Left colon (tissue), 2 donors: ENCODE measurements at places on chromosomes 1 and 21. TPM values are rescaled to one million over a fixed set of nuclear protein-coding genes. Genes with fewer than 3 reads are reported as not detected.

DNA sequence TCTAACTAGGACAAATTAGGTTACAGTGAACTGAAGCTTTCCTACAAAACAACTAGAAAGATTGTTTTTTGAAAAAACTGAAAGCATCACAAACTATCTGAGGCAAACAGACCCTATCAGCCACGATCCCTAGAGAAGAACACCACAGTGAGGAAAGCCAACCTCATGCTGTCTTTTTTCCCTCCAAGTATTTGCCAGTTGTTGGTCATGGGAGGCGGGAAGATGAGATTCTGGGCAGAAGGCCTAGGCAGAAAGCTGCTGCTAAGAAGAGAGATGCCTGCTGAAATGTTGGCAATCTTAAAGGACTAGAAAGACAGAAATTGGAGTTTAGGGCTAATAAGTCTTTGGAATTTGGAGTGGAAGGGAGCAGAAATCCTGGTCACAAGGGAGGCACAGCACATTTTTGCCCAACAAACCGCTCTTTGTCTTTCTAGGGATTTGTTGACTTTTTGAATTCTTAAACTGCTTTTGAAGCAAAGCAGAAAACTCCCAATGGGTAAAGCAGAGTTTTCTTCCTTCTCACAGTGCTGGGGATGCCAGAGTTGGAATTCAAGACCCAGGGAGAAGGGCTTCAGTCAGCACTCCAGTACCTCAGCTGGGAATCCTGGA, 83.9 kb downstream of the MT1HL1 start:
- DNase-seq, result no peak

DNA sequence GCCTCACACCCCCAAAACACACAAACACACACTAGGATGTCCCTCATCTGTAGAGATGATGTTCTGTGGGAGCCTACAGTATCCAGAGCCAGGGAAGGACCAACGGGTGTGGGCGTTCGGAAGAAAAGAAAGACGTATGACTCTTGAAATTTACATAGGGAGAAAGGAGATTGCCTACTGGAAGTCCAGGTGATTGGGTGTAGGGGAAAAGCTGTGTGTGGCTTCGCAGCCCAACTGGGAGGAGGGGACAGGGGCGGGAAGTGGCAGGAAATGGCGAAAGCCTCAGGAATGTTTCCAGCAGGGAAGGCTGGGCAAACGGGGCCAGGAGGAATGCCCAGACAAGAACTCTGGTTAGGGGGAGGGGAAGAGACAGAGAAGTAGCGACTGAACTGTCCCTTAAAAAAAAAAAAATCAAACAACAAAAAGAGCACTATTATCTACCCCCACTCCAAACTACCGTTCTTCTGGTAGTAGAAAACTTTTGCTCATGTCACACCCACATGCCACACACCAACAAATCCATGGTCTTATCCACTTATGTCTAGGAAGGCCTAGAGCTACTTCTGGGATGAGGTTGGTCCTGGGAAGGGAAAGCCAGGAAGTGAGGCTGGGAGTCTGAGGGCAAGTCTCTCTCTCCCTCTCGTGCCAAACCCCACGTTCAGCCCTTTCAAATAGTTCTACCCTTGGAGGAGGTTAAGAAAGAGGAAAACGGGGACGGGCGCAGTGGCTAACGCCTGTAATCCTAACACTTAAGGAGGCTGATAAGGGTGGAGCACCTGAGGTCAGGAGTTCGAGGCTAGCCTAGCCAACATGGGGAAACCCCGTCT, 1.8 kb upstream of the CKS1B start:
- peak; percentile 49 for DNase-seq

DNA sequence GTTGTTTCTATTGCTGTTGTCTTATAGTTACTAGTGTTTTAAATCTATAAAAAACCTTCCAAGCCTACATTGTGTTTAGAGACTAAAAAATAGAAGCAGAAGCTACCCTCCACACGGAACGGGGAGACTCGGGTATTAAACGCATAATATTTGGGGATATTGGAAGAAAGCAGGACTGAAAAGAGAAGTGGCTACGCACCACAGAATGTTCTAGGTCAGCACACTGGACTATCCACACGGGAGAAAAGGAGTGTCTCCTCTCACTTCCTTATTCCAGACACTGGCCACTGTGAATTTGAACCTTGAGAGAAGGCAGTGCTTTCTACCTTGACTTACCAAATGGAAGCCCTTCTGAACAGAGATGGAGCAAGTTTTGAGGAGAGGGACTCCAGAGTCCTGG, 1.0 kb upstream of the OR10J4 start:
- DNase-seq, result no peak

- peak; percentile 27 for DNase-seq
Measured at GRCh38 chr1:89566761-89567174, 42.1 kb downstream of the LRRC8B start.

DNA sequence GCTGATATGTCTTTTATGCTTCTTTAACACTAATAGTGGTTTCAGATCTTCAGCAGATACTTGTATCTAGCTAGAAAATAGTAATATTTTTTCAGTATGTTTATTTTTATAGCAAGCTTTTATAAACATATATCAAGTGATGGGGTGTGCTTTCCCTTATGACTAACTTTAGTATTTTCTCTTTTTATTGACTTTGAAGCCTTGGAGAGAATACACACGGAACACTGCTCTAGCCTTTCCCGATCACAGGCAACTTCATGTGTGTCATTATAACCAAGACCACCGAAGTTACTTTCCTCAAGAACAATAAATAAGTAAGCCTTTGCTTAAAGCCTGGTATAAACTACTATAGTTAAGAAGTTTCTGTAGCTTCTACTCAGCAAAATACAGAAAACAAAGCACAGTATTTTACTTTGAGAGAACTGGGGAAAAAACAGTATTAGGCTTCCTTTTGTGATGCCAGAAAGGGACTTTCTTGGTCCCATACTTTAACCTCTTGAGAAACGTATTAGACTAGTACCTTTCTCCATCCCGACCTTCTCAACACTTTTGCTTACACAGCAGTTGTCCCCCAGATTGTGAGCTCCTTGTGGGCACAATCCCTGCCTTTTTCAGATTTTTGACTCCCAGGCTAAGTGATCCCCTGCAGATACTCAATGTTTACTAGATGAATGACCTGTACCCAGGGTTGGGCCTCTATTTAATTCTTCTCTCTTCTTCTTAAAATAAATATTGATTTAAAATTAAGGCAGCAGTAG, 3.3 kb downstream of the ADSS2 start:
- DNase-seq, result no peak

DNA sequence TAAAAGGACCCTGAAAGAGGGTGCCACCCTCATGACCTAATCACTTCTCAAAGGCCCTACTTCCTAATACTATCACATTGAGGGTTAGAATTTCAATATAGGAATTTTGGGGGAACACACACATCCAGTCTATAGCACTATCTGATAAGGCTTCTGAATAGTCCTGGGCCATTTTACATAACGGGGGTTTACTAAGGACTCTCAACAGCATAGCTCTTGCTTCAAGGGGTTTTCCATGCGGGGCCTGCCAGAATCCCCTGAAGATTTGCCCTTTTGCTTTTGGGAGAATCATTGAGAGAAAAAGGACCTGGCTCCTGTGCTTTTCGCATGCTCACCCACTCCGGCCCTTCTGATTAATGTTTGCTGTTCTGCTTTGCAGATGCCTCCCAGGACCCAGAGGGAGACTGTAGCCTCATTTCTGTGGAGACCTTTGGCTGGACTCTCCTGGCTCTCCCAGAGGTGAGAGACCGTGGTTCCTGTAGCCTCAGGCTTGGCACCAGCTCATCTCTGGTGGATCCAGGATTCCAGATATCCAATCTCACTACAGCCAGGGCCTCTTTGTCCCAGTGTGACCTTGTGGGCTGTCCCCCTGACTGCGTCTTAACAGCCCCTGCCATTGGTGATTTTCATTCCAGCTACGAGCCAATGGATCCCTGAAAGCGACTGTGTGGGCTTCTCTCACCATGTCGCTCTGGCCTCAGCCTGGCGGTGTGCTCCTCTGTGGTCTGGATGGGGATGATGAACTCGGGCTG, 72.6 kb downstream of the DDR2 start:
- DNase-seq, result no peak

GRCh38 chr21:41170859-41171609, 3.1 kb downstream of the BACE2 start:
- DNase-seq, result peak; percentile 52

DNA sequence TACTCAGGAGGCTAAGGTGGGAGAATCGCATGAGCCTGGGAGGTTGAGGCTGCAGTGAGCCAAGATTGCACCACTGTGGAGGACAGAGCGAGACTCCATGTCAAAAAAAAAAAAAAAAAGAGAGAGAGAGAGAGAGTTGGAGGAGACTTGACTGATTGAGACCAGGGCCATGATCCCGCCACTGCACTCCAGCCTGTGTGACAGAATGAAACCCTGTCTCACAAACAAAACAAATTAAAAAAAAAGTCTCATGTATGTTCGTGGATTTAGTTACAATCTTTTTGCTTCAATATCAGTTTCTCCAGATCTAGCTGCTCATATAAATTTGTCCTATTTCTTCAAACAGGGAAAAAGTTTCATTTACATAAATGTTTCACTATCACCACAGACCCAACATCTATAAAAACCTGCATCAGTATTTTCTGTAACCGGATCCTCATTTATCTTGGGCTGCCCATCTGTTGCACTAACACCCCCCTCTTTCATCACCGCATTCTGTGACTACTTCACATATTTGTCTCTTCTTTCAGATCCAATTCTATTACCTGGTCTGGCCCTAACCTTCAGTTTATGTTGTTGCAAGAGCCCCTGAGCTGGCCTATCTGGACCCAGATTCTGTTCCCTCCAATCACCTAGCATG, 127.0 kb downstream of the GREM2 start:
- DNase-seq, result no peak

DNA sequence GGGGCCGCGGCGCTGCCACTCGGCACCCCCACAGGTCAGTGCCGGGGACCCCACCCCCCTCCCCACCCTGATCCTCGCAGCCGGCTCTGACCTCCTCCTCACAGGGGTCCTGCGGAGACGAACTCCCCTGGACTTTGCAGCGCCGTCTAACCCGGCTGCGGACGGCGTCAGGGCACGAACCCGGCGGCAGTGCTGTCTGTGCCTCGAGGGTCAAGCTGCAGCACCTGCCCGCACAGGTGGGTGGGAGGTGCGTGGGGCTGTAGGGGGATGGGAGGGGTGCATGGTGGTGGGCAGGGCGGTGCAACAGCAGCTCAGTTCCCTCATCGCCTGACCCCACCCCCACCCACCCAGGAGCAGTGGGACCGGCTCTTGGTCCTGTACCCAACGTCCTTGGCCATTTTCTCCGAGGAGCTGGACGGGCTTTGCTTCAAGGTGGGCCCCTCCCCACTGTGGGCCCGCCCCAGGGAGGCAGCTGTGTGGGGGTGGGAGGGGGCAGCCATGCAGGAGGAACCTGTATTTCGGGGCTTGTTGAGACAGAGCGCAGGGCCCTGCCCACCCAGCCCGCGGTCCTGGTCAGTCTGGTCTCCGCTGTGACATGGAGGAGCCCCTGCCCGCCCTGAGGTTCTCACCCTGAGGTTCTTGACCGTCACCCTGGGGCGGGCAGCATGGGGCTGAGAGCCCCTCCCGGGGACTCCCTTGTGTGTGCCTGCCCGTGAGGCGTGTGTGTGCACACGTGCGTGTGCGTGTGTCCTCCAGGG, 4.9 kb downstream of the PLEKHN1 start:
- DNase-seq, result no peak

- peak; percentile 44 for DNase-seq
Measured at GRCh38 chr21:40049031-40049930, 182.0 kb downstream of the PCP4 start.

GRCh38 chr1:64839732-64840405, 95.0 kb downstream of the RAVER2 start:
- no peak for DNase-seq

DNA sequence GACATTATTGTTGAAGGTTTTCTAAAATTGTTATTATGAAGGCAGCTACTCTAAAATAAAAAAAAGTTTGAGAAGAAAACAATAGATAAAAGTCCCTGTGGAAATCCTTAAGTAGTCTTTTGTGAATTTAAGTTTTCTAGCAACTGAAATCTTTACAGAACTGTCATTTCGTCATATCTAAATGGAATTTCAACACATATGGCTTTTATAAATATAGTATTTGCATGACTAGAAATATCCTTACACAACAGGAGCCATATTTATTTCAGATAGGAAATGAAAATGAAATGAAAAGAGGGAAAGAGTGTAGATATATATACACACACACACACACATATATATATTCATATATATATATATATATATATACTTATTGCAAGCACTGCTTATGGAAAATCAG, 204.7 kb upstream of the RGS18 start:
- no peak for DNase-seq

DNA sequence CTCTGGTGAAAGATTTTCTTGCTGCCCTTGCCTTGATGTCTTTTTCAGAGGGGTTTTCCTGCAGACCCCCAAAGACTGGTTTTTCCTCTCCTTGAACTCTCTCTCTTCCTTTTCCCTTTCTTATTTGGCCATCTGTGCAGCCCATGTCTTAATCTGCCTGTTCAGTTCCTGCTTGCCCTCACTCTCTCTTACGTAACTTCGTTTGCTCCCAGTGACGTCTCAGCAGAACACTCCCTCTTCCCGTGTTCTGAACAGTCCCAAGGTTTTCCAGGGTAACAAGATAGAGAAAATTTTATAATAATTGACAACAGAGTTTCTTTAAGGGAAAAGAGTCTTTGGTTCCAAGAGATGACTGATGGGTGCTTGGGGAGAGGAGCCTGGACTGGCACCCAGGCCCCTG, 109.1 kb upstream of the LMO4 start:
- no peak for DNase-seq

DNA sequence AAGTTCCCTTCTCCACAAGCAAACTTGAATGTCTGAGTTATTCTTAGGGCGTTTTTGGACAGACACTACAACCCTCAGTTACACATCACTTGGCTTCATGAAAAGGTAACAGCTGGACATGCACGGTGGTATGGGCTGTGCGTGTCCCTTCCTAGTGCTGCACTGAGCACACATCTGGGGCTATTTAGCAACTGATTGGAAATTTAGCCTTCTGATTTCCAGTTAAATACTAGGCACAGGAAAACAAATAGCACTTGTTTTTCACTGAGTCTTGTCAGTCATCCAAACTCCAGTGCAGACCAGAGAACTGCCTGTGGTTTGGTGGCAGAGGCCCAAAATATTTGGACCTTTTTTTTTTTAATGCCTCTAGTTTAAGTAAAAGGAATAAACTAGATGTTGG, 134.7 kb downstream of the TGFBR3 start:
- no peak for DNase-seq

Gene C4BPB
- 5.0 TPM for total RNA-seq

Gene DYNLT5
- total RNA-seq, result 0.17 TPM

Gene SH3GLB1
- 122 TPM for total RNA-seq

Gene PADI3
- total RNA-seq, result not detected

Gene LDLRAD1
- total RNA-seq, result not detected

Gene OR10R2
- not detected for total RNA-seq

Gene CLCA4
- total RNA-seq, result 1,175 TPM

Gene F13B
- not detected for total RNA-seq
